ENCODE measurements at places on chromosomes 11 and 22. TPM values are rescaled to one million over a fixed set of nuclear protein-coding genes. Genes with fewer than 3 reads are reported as not detected.

P2RX3 gene
- total RNA-seq, result not detected

HBG1 gene
- total RNA-seq, result not detected

SPTBN2 gene
- total RNA-seq, result 1.4 TPM

TP53AIP1 gene
- total RNA-seq, result not detected

TTLL12 gene
- total RNA-seq, result 104 TPM

HOATZ gene
- total RNA-seq, result not detected

RTN4R gene
- total RNA-seq, result 3.2 TPM

MYBPC3 gene
- total RNA-seq, result not detected

RPLP2 gene
- 3,139 TPM for total RNA-seq

LINC01488 gene
- total RNA-seq, result not detected

CCDC116 gene
- 0.34 TPM for total RNA-seq

PANX2 gene
- 1.0 TPM for total RNA-seq

PATE4 gene
- not detected for total RNA-seq

NUDT22 gene
- 69.6 TPM for total RNA-seq

BTBD18 gene
- not detected for total RNA-seq

OR4D5 gene
- not detected for total RNA-seq

CCDC81 gene
- 0.16 TPM for total RNA-seq

DTX4 gene
- total RNA-seq, result 0.10 TPM

ANO1 gene
- total RNA-seq, result not detected

NUP50 gene
- total RNA-seq, result 156 TPM

SYT12 gene
- not detected for total RNA-seq

PES1 gene
- total RNA-seq, result 196 TPM

SCGB1C1 gene
- total RNA-seq, result not detected

APOL5 gene
- not detected for total RNA-seq

SERHL2 gene
- total RNA-seq, result 2.3 TPM

TSGA10IP gene
- total RNA-seq, result not detected

TTC38 gene
- total RNA-seq, result 7.9 TPM

PHETA2 gene
- 2.1 TPM for total RNA-seq

BRMS1 gene
- total RNA-seq, result 47.5 TPM

SLC1A2 gene
- total RNA-seq, result not detected

OTOG gene
- not detected for total RNA-seq

UCP3 gene
- 0.89 TPM for total RNA-seq

SLC35F2 gene
- 28.4 TPM for total RNA-seq

BIK gene
- total RNA-seq, result 3.3 TPM

MRGPRG gene
- total RNA-seq, result not detected

LIF gene
- 282 TPM for total RNA-seq

ABCG4 gene
- total RNA-seq, result 0.12 TPM

AGBL2 gene
- total RNA-seq, result 5.5 TPM

P2RY6 gene
- total RNA-seq, result not detected

UBASH3B gene
- total RNA-seq, result 28.2 TPM

SHISA8 gene
- 0.68 TPM for total RNA-seq

NLRP10 gene
- not detected for total RNA-seq

OR6A2 gene
- 0.10 TPM for total RNA-seq

DDTL gene
- not detected for total RNA-seq

Data from activated naive CD8-positive, alpha-beta T cell treated with anti-CD3 and anti-CD28 coated beads for 36 hours (primary cell).